ENCODE measurements at places on chromosomes 16 and 17. TPM values are rescaled to one million over a fixed set of nuclear protein-coding genes. Genes with fewer than 3 reads are reported as not detected.

Gene SEPTIN12
- not detected for total RNA-seq

Gene NXN
- 0.23 TPM for total RNA-seq

Gene HP
- total RNA-seq = not detected

Gene LRRC45
- 34.8 TPM for total RNA-seq

Gene MAPK8IP3
- 96.8 TPM for total RNA-seq

Gene OSGIN1
- total RNA-seq = 0.88 TPM

Gene EFNB3
- total RNA-seq = not detected

Gene HSD17B1
- total RNA-seq = 0.73 TPM

Gene FBXL16
- total RNA-seq = 34.6 TPM

Gene DRC3
- not detected for total RNA-seq

Gene ITGAL
- 586 TPM for total RNA-seq

Gene SLC38A8
- total RNA-seq = not detected

Gene ABCA9
- not detected for total RNA-seq

Gene USP43
- 0.30 TPM for total RNA-seq

Gene COPZ2
- 7.4 TPM for total RNA-seq

Gene RTN4RL1
- 0.35 TPM for total RNA-seq

Gene CNTROB
- 64.6 TPM for total RNA-seq

Gene EME1
- 26.1 TPM for total RNA-seq

Gene SPAG5
- total RNA-seq = 127 TPM

All from activated CD4-positive, alpha-beta memory T cell treated with anti-CD3 and anti-CD28 coated beads, Interleukin-2, amount 10 ng/mL, durations not matched to agents 7 days and 5 days (primary cell).